ENCODE measurements at places on chromosomes 2 and 18. TPM values are rescaled to one million over a fixed set of nuclear protein-coding genes. Genes with fewer than 3 reads are reported as not detected.

Gene DPP4
- 65.4 TPM for total RNA-seq

DNA sequence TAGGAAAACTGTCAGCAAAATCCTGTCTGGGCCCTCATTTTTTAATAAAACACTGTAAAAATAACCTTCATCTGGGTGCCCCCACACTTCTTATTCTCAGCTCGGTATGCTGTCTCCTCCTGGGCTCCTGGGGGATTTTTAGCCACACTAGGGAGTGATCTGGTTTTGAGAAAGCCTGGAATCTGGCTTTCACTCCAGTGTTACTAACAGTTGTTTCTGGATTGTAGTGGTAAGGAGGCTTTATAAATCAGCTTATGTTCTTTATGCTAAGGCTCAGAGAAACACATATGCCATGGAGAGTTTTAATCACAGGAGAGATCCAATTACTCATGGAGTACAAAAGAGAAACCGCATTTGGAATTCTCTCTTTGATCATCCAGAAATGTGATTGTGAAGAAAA is 744.3 kb upstream of the SOX11 start:
- H3K4me1 ChIP-seq, result no peaks in the 10 kb centered on the region
- no peak for DNase-seq
- H3K4me3 ChIP-seq, result no peak overlapping the region
- no peaks in the 10 kb centered on the region for H3K27me3 ChIP-seq
- H3K36me3 ChIP-seq, result no peaks in the 10 kb centered on the region

- DNase-seq, result no peak
- H3K4me1 ChIP-seq, result peaks cover 5% of the 10 kb centered on the region
- H3K27me3 ChIP-seq, result peaks cover 53% of the 10 kb centered on the region
- H3K36me3 ChIP-seq, result peaks cover 6% of the 10 kb centered on the region
- H3K27ac ChIP-seq, result no peak overlapping the region
- H3K4me3 ChIP-seq, result no peak overlapping the region
Measured at GRCh38 chr18:22163416-22164161, 5.8 kb upstream of the GATA6 start.

GRCh38 chr18:45845410-45845809 is 19.9 kb downstream of the SIGLEC15 start:
- peaks cover 8% of the 10 kb centered on the region for H3K36me3 ChIP-seq
- H3K4me3 ChIP-seq, result no peak overlapping the region
- H3K27ac ChIP-seq, result no peak overlapping the region
- H3K27me3 ChIP-seq, result peaks cover 12% of the 10 kb centered on the region

Gene OSR1
- not detected for total RNA-seq

DNA sequence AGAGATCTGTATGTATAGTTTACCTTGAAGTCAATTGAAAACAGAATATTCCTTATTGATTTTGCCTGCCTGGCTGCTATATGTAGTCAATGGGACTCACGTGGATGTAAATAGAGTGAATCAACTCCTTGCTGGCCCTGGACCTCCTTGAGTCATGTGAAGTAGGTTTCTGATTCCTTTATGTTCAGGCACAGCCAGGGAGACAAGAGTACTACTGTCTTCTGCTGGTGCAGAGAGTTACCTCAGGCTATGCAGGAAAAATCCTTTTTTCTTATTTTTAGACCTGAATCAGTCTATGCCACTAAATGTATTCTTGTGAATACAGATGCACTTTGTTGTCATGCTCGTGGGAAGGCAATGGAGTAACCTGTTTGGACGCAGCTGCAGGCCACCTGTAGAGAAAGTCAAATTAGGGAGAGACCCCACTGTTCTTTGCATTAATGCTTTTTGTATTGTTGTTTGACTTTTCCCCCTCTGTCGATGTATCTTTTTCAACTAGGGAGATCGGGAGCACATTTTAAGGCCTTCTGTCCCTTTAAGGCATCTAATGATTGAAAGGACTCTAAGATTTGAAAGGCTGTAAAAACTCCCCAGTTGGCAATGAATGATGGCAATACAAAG is 473.9 kb downstream of the ARHGAP15 start:
- DNase-seq, result no peak
- H3K27ac ChIP-seq, result no peak overlapping the region
- H3K4me3 ChIP-seq, result no peak overlapping the region
- H3K4me1 ChIP-seq, result peaks cover 8% of the 10 kb centered on the region

- no peak for DNase-seq
- H3K36me3 ChIP-seq, result no peaks in the 10 kb centered on the region
- no peaks in the 10 kb centered on the region for H3K27me3 ChIP-seq
- H3K4me3 ChIP-seq, result no peak overlapping the region
- H3K4me1 ChIP-seq, result no peaks in the 10 kb centered on the region
Measured at GRCh38 chr2:6580982-6581381, 284.7 kb downstream of the CMPK2 start.

Gene IL18RAP
- total RNA-seq, result 15.0 TPM

GRCh38 chr2:200039724-200040650 is 84.6 kb downstream of the MAIP1 start:
- H3K4me1 ChIP-seq, result no peaks in the 10 kb centered on the region
- no peak overlapping the region for H3K27ac ChIP-seq
- peaks cover 14% of the 10 kb centered on the region for H3K27me3 ChIP-seq

Data from activated CD4-positive, alpha-beta T cell treated with anti-CD3 and anti-CD28 coated beads, Interleukin-2, amount 10 ng/mL, durations not matched to agents 24 days and 14 days (primary cell).